ENCODE measurements at places on chromosomes 2 and 18.
A peak's percentile ranks its signal among the peaks of the same experiment; 100 is the strongest.

GRCh38 chr2:46954951-46955571, 39.5 kb upstream of the MCFD2 start:
- no peak for DNase-seq

GRCh38 chr2:181554061-181554830, 97.1 kb downstream of the ITGA4 start:
- no peak for DNase-seq

GRCh38 chr2:123659120-123659519, 366.0 kb upstream of the CNTNAP5 start:
- DNase-seq, result no peak

DNA sequence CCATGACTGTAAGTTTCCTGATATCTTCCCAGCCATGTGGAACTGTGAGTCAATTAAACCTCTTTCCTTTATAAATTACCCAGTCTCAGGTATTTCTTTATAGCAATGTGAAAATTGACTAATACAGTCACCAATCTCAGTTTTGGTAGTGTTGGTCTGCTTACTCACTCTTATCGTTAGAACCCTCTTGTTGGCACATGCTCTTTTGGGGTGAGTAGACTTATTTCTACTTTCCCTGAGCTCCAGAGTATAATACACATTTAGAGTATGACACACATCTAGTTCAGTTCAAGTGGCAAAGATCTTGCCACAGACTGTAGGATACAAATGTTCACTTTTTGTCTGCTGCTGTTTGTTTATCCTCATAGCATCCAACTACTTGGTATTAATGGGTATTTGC, 347.5 kb upstream of the CELF4 start:
- DNase-seq, result no peak

GRCh38 chr18:76495435-76496193, 572 bp upstream of the ZNF516 start:
- DNase-seq, result peak; percentile 19

GRCh38 chr2:26877276-26877675, 29.3 kb downstream of the DPYSL5 start:
- DNase-seq, result no peak

DNA sequence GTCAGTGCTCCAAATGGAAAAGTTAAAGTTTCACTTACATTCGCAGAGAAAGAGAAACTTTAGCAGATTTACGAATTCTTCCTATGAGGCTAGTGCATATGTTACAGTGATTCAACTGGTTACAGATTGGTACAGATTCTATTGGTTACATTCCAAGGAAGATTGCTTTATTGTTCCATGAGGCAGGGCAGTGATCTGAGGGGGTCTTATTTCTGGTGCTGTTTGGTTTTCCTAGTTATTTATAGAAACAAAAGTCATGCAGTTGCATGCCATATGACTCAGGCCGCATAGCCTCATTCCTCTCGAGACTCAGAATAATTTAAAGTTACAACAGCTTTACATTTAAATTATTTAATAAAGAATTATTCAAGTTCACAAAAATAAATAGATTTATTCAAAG, 385.4 kb upstream of the SYT4 start:
- no peak for DNase-seq

DNA sequence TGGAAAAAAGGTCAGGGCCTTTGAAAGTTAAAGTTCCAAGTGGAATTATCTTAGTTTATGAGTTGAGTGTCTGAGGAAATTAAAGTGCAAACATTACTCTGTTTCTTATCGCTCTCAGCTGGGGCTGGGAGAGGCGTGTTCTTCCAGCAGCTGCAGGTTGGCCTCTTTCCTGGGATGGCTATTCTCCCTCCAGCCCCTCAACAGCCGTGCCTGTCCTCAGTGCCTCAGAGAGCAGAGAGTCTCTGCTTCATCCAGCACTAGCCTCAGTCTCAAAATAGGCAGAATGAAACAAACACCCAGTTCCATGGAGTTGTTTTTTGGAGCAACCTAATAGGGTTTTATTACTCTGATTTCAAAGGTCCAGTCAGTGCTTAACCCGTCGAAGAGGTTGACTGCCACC, 298.1 kb downstream of the GALR1 start:
- no peak for DNase-seq

DNA sequence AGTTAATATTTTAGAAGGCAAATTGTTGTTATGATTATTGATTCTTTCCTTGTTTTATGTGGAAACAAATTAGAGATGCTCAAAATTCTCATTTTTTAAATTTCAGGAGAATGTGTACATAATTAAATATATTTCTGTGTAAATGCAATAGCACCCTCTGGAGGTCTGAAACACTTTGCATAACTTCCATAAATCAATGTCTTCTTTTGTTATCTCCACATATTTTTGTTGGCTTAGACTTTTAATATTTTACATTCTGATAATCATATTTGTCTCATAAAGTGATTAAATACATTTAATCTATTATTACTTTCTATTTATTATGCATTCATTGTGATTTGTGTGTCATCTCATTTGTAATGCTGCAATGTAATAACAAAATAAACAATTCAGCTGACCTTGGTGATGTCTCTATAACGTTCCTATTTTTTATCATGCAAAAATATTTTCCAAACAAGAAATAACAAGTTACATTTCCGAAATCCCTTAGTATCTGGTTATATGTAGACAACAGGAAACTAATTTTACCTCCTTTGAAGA, 201.8 kb upstream of the GALNT5 start:
- no peak for DNase-seq

DNA sequence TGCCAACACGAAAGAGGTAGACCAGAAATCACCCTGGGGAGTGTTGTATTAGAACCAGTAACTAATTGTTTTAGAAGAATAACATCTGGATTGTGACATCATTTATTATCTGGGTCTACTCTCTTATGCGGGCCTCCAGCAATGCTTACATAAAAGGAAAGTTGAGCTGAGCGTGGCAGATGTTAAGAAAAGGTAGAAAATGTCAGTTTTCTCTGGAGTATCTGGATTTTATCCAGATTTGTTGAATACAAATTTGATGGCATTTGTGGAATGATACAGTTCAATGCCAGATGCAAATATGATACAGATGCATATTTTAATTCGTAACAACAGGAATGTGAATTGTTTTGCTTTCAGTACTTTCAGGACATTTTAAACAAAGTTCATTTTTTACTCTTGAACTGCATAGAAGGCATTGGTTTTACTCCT, 90.3 kb downstream of the PRPF40A start:
- no peak for DNase-seq

DNA sequence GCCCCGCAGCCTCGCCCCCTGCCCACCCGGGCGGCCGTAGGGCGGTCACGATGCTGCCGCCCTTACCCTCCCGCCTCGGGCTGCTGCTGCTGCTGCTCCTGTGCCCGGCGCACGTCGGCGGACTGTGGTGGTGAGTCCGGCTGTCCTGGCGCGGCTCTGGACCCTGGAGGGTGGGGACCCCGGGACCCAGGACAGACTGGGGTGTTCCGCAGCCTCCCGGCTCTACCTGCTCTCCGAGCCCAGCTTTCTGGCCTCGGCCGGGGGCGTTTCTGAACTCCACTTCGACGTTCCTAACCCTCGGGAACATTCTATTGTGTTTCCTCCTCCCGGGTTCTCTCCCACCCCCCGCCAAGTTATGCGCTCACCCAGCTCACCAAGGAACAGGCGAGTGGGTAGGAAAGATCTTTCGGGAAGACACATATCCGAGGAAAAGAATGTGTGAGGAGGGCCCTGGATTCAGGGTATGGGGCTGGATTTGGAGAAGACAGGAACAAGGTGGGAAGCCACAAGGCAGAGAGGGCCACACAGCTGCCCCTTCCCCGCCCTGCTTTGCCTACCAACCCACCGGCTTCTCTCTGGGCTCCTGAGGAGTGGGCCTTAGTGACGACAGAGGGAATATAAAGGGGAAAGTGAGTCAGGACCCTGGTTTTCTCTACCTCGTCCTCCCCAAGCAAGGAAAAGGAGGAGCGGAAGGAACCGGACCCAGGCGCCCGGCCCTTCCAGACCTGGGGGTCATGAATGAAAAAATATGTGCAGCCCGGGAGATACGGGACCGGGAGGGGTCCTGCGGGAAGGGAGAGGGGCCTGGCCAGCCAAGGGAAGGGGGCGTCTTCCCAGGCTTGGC, 605 bp downstream of the WNT6 start:
- DNase-seq, result no peak

DNA sequence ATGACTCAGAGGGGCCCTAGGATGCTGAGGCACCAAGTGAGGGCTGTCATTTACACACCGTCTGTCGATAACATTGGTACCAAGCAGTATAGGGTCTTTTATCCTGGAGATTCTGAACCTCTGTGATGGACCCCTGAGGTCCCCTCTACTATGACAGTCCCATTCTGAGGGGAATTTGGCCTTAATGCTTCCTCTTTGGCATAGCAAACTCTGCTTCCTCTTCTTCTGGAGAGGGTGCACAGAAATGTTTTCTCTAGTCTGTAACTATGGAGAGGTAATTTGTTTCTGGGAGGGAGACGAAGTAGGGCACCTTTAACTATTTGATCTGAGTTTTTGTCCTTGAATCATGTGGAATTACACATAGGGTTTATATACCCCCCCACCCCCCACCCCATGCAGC, 44.8 kb downstream of the INPP4A start:
- DNase-seq, result no peak

DNA sequence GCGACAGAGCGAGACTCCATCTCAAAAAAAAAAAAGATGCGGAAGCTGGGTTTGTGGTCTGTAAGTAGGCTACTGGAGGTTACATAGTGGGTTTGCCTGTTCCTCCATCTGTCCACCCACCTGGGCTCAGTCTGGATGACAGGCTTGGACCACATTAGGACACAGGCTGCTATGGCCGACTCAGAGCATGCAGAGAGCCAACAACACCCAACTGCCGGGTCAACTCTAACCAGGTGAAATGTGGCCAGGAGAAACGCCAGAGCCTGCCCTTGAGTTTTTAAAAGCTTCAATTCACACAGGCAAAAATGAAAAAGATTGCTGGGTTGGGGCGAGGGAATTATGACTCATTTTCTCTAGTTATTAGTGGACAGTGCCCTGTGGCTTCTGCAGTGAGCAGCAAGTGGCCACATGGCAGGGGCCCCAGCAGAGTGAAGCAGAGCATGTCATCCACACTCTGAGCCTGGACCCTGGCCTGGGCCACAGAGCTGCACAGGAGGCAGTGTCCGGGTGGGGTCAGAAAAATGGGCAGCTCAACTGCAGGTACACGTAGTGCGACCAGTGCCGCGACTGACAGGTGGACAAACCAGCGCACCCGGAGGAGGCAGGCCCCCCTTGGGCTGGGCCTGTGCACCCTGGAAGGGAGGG, 67.4 kb downstream of the BIN1 start:
- DNase-seq, result no peak

DNA sequence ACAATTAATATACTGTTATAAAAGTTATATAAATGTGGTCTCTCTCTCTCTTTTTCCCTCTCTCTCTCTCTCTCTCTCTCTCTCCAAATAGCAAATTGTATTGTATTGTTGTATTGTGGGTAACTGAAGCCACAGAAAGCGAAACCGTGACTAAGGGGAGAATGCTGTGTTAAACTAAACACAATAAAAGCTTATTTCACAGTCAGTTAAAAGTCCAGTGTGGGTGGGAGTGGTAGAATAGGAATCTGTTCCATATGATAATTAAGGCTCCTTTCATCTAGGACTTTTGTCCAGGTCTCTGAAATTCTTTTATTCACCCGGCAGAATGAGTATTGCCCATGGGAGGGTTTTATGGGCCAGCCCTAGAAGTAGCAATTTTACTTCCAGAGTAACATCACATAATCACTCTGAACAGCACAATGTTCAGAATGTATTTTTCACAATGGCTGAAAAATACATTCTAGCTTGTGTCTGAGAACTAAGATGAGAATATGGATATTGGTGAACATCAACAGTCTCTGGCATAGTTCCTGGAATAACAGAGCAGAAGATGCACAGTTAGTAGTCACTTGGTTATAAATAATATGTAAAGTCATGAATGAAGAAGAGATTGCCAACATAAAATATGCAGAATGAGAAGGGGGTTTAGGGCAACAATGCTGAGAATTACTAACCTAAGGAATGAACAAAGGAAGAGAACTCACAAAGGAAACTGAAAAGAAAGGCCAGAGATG, 399.1 kb downstream of the PLCL1 start:
- no peak for DNase-seq

DNA sequence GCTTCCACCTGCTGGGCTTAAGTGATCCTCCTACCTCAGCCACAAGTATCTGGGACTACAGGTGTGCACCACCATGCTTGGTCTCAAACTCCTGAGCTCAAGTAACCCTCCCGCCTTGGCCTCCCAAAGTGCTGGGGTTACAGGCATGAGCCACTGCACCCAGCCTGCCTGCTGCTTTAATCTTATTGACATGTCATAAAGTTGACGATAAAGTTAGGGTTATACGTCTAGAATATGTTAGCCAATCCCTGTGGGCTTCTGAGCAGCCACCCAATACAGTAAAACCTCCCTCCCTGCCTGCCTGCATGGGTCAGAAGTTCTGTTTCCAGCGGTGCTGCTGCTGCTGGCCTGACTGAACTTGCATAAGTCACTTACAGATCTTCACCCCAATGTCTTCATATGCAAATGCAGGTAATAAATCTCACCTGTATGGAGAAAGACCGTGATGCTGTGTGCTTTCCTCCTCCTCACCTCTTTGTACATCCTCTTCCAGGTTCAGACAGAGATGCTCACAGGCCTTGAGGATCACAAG, 30.1 kb downstream of the TGIF1 start:
- DNase-seq, result no peak

GRCh38 chr2:3633089-3633981, 24.7 kb upstream of the ALLC start:
- DNase-seq, result no peak

Measured in CD4-positive, alpha-beta T cell treated with Interleukin-2 at 100 ng/mL for 4 hours (primary cell).